ENCODE measurements at places on chromosomes 7 and 10. TPM values are rescaled to one million over a fixed set of nuclear protein-coding genes. Genes with fewer than 3 reads are reported as not detected.

DNA sequence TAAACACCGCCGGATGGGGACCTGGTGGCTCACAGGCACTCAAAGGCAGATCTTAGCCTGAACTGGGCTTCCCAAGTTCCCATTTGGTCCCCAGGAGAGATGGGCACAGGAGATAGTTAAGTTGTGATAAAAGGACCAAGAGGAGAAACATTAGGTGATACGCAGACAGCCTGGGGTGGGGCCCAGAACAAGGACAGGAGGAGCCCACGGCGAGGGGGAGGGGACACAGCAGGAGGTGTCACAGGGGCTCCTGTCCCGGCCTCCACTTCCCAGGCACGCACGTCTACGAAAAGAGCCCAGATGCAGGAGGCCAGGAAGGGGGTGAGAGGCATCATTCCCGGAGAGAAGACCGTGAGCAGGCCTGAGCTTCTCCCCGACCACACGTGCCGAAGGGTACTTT is 16.3 kb upstream of the DNAAF5 start:
- DNase-seq = no peak

- DNase-seq = peak; percentile 93
Measured at GRCh38 chr7:134720091-134720935, 59.1 kb upstream of the CALD1 start.

FBXL13 gene
- 0.71 TPM for total RNA-seq

RELN gene
- total RNA-seq = 9.3 TPM

- DNase-seq = peak; percentile 45
Measured at GRCh38 chr7:116730097-116731022, 58.4 kb downstream of the MET start.

DNA sequence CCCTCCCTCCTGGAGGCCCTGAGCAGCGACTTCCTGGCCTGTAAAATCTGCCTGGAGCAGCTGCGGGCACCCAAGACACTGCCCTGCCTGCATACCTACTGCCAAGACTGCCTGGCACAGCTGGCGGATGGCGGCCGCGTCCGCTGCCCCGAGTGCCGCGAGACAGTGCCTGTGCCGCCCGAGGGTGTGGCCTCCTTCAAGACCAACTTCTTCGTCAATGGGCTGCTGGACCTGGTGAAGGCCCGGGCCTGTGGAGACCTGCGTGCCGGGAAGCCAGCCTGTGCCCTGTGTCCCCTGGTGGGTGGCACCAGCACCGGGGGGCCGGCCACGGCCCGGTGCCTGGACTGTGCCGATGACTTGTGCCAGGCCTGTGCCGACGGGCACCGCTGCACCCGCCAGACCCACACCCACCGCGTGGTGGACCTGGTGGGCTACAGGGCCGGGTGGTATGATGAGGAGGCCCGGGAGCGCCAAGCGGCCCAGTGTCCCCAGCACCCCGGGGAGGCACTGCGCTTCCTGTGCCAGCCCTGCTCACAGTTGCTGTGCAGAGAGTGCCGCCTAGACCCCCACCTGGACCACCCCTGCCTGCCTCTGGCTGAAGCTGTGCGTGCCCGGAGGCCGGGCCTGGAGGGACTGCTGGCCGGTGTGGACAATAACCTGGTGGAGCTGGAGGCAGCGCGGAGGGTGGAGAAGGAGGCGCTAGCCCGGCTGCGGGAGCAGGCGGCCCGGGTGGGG is 2.2 kb downstream of the TRIM56 start:
- DNase-seq = no peak

GRCh38 chr10:60810437-60811182 is 32.3 kb downstream of the CDK1 start:
- DNase-seq = peak; percentile 79

- DNase-seq = no peak
Measured at GRCh38 chr7:145434811-145435210, 599.0 kb upstream of the TPK1 start.

DNA sequence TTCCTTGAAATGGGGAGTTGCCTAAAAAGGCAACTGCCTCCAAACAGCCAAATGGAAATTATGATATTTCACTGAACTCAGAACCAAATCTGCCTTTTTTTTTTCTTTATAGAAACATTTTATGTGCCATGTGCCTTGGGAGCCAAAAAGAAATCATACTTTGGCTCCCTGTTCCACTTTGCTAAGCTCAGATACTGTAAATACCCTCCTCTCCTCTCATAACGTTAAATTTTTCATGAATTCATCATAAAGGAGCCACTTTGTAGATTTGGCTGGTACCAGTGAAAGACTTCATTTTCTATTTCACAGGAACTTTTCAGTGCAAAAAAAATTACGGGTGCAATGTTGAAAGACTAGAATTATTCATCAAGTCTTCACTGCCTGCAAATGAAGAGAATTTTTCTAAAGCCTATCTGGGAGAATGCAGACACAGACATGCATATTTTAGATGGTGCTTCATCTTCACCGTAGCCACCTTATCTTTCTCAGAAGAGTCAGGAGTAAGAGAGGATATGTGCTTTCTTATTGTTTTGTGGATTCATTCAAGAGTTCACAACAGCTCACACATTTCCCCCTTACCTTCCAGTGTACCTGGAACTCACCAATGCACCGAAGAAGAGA is 742.3 kb upstream of the GALNT17 start:
- DNase-seq = peak; percentile 17

Data from muscle of leg (tissue), 16 donors.